ENCODE measurements at places on chromosomes 4 and X.

GRCh38 chr4:142081025-142081424 is 444.6 kb downstream of the IL15 start:
- no peak for DNase-seq

DNA sequence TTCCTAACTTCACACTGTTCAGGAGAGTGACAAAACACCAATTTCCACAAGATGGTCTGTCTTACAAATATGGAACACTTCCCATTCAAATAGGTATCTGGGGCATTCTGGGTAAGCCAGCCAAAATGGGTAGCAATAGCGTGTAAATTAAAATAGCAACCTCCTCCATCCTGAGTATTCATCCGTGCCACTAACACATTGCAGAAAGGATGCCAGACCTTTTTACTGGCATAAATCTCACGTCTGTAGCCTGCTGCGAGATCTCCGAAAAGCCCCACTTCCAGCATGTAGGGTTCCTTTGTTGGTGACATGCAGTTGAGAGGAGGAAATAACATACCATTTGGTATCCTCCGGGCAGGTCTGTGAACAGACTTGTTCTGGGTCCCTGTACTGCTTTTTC is 52.7 kb upstream of the RAI2 start:
- DNase-seq = no peak

GRCh38 chrX:111616786-111617185 is 64.2 kb upstream of the ALG13 start:
- no peak for DNase-seq

DNA sequence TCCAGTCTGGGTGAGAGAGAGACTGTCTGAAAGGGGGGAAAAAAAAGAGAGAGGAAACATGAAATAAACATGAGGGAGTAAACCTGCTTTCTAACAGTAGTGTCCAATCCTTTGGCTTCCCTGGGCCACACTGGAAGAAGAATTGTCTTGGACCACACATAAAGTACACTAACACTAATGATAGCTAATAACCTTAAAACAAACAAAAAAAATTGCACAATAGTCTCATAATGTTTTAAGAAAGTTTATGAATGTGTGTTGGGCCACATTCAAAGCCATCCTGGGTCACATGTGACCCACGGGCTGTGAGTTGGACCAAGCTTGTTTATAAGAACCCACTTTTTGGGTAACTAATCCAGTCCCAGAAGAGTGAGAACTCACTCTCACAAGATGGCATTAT is 30.3 kb downstream of the PDS5A start:
- DNase-seq = no peak

DNA sequence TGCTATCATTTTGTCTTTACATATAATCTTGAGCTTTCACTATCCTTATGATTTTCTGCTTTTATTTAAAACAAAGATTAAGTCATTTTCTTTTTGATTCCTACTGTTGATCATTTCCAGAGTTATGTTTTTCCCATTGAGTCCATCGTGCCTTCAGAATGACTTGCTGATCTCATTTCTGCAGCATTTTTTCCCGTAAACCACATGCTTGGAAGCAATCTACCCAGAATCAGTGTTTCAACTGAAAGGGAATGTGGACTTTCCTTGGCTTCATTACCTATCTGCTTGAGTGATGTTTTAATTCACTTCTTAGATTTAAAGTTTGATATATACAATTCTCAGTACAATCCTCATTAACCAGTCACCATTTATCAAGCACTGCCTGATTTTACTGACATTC is 192.4 kb upstream of the FSTL5 start:
- no peak for DNase-seq

- DNase-seq = no peak
Measured at GRCh38 chr4:126738926-126739325, 893.8 kb upstream of the INTU start.

- DNase-seq = no peak
Measured at GRCh38 chr4:139783741-139784484, 118.3 kb downstream of the MGST2 start.

DNA sequence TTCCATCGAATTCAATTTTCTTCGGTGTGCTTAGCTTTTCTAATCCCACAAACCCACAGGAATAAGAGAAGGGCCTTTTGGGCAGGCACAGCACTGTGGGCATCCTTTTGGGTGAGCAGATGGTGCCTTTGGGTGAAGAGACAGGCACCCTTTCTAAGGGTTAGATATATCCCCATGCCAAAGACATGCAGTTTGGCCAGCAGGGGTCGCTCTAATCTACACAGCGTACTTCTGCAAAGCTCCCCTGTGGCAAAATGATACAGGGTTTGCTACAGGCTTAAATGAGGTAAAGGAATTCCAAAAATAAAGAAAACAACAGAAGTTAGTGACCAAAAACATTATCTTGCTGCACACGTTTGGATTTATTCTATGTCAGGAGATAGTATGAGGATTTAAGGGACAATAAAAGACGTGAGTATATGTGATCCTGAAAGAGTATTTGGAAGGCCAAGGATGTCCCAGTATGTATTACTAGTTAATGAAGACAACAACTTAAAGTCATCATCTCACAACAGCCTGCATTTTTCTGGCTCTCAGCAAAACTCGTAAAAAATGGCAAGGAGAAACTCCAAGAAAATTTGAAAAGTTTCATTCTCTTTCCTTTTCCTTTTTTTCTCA is 49.5 kb downstream of the PHEX start:
- DNase-seq = peak; percentile 30

GRCh38 chrX:53022381-53022780 is 26.2 kb upstream of the GPR173 start:
- DNase-seq = no peak

GRCh38 chrX:22310779-22311178 is 38.1 kb downstream of the CBLL2 start:
- DNase-seq = no peak

DNA sequence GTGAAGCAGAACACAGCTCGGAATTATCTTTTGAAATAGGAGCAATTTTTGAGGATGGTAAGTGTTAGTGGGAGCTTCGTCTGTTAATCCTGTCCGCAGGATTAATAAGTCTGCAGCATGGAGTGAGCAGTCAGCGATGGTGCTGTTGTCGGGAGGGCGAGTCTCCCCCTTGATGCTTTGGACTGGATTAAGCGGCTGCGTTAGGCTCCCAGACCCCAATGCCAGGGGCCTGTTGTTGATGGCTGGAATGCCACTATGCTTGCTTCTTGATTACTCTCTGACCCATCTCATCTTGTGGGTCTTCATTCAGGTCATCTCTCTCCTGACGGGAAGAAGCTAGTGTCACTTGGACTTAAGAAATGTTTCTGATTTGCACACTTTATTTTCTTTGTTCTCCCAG is 332.6 kb downstream of the ARHGAP10 start:
- no peak for DNase-seq

GRCh38 chr4:168551211-168551610 is 54.4 kb downstream of the PALLD start:
- peak; percentile 81 for DNase-seq

- DNase-seq = no peak
Measured at GRCh38 chrX:48523682-48524081, 2.1 kb downstream of the EBP start.
